ENCODE measurements at places on chromosomes 13 and 19.

DNA sequence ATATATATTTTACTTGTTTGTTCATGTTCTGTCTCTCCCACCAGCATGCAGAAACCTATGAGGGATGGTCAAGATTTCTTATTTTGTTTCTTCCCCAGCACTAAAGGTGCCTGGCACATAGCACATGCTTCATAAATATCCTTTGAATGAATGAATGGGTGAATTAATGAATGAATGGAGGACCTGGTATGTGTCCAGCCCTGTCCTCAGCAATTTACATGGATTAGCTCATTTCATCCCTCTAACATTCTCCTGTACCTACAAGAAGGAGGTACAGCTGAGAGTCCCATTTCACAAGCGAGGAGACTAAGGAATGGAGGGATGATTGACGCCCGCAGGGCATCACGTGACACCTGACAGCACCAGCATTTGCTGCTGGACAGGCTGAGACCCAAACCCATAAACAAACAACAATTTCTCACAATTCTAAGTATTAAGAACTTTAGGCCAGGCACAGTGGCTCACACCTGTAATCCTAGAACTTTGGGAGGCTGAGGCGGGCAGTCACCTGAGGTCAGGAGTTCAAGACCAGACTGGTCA lies 6.8 kb upstream of the BCAT2 start:
- no peak for DNase-seq

- peak; percentile 48 for DNase-seq
Observed at GRCh38 chr19:35030257-35031071, at the start of gene SCN1B. Gene SCN1B (plus strand): TSS chr19:35030470. CDS start chr19:35030821, 351 bp downstream.

- DNase-seq: no peak
Observed at GRCh38 chr13:110062777-110063442, 244.0 kb downstream of the COL4A1 start.

DNA sequence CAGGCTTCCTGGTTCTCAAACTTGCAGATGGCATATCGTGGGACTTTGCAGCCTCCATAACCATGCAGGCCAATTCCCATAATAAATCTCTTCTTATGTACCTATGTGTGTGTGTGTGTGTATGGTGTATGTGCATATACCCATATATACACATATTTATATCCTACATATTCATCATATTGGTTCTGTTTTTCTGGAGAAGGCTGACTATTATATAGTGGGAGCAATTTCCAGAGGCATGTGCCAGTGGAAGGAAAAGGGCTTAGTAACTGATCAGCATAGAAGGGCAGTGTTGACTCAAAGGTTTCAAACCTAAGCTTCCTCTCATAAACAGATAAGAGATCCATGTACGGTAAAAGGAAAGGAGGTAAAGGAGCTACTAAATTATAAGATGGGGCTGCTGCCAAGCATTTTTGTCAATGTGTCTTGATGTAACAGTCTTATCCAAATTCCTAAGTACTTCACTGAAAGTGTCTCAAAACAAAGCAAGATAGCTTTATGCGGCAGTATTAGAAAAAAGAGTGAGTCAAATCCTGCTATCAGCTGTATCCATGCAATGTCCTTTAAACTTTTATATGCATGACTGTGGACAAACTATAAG lies 432.1 kb downstream of the TBC1D4 start:
- no peak for DNase-seq

- no peak for DNase-seq
Observed at GRCh38 chr13:32200741-32201140, 114.4 kb downstream of the ZAR1L start.

- DNase-seq: no peak
Observed at GRCh38 chr19:2740314-2740656, 468 bp upstream of the SLC39A3 start.

- DNase-seq: no peak
Observed at GRCh38 chr13:90713441-90714133, 633.9 kb upstream of the MIR17HG start.

DNA sequence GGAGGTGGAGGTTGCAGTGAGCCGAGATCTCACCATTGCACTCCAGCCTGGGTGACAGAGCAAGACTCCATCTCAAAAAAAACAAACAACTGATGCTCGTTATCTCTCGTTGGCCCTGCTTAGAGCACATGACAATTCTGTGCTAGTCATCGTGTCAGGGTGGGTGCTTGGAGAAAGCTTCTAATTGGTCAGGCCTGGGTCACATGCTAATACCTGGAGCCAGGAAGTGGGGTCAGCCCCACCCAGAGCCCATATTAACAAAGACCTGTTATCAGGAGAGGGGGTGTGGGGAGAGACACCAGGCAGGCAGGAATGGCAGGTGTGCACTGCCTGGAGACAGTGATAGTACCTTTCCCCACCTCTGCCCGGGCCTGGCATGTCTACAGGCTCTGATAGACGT lies 84.9 kb downstream of the DPF1 start:
- DNase-seq: no peak

DNA sequence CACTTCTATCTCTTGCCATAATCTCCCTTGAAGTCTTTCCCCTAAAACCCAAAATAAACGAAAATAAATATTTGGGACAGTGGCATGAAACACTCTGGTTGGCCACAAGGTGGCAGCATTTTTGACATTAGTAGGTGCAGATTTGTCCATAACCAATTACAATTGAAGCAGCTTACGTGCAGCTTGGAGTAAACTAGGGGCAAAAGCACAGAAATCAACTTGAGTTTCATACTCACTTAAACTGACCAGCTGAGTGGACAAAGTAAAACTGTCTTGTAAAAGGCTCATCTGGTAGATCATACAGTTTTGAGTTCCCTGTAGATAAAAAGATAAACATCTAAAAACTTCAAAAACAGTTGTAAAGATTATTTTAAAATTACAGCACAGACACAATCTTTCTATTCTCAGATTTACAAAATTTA lies 18.8 kb downstream of the PDCD5 start:
- DNase-seq: no peak

GRCh38 chr19:17830567-17831418 lies 9.5 kb upstream of the INSL3 start:
- DNase-seq: peak; percentile 46

- DNase-seq: no peak
Observed at GRCh38 chr13:104979281-104980030, 1556.0 kb downstream of the EFNB2 start.

DNA sequence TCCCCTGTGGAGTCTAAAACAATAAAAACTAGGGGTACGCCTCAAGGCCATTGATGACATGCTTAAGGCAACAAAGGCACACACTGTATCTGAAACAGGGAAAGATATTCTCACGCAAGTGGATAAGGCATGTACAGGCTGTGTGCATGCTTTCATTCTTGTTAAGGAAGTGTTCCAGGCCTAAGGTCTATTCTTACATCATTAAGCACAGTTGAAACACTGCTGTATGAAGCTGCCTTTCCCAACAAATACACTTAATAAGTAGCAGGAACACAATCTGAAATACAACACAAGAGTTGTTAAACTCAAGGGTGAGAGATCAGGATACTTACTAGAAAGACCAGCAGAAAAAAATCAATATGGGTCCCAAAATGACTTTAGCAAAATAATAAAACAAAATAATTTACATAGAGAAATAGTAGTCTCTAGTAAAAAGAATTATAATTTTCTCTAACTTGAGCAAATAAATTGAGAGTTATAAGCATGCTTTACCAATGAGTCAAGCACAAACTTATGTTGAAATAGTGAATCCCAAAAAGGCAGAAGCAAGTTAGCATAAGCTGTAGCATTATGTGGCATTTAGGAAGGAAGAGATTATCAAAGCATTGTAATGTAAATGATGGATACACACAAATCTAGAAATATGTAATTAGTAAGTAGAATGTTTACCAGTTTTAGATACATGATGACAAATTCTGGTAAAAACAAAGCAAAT lies 796.9 kb downstream of the SLITRK1 start:
- no peak for DNase-seq

DNA sequence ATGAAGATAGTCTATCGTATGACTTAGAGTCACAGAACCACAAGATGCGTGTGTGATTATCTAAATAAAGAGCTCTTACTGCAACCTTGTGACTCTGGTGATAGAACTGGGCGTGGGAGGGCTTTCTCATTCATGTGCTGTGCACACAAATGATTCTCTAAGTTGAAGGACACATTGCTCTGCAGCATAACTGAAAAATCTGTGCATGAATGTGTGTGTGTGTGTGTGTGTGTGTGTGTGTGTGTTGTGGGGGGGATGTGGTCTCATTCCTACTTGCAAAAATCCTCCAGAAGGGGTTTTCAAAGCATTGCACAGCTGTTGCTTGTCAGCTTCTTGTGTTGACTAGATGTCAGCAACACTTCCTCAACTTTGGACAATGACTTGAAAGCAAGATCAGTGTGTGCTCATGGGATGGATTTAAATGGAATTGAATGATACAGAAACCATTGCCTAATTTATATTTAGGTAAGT lies 22.4 kb downstream of the LRCH1 start:
- DNase-seq: no peak

DNA sequence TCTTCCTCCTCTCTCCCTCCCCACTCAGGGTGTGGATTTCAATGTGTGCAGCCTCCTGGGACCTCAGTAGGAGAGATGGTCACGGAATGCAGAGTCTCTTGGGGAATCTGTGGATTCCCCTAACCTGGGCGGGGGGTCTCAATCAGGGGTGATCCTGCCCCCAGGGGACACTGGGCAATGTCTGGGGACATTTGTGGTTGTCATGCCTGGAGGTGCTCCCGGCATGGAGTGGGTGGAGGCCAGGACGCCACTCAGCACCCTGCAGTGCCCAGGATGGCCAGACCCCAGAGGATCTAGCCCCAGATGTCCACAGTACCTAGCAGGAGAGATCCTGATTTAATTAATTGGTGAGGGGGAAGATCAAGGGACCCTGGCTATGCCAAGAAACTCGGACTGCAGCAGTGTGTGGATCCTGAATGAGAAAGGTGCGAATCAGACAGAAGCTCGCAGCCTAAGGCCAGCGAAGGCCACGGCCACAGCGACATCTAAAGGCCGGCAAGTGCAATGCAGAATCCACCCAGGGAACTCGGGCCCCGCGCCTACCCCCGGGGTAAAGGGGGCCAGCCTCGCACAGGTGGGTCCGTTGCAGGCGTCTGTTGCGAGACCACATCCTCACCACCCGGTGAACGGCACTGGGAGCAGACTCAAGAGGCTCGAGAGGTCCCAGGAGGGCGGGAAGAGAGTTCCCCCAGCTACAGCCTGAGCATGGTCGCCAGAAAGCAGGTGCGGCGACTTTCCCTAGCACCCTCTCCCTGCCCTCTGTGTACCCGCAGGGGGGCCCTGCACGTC lies 88.8 kb downstream of the GNG7 start:
- DNase-seq: peak; percentile 37

DNA sequence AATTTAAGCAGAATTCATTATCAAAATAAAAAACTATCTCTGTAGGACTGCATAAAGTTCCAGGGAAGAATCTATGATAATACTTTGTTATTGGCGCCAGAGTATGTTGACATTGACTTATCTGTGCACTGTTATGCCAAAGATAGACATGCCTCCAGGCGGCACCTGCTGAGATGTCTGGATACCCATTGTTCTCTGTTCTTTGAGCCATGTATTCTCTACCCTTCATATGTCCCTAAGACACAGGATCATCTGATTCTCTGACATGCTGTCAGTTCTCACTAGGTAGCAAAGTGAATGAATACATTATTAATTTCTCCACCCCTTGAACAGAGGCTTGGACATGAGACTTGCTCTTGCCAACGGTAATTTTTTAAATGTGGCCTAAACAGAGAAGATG lies 517.8 kb upstream of the SLITRK5 start:
- DNase-seq: no peak

- no peak for DNase-seq
Observed at GRCh38 chr13:106986033-106986484, 418.1 kb upstream of the ARGLU1 start.
